ENCODE measurements at places on chromosomes 11 and 22.

- peak; percentile 72 for DNase-seq
These were observed 1.7 kb upstream of the CAVIN3 start for GRCh38 chr11:6321961-6322362.

- no peak for DNase-seq
These were observed 32.9 kb upstream of the RELT start for GRCh38 chr11:73343076-73343873.

- DNase-seq, result no peak
These were observed 23.6 kb upstream of the UPB1 start for GRCh38 chr22:24471570-24471969.

DNA sequence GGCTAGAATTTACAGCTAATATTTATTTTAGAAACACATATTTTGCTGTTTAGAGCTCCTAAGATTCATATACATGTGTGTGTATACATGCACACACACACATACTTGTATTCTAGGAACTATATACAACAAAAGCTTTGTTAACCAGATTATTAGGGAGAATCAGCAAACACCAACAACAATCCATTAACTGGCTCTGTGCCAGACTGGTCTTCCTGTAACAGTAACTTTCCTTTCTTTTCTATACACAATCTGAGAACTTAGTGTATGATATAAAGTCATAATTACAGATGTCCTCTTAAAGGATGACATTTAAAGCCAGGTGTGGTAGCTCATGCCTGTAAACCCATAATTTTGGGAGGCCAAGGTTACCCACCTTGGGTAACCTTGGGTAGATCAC lies 49.5 kb upstream of the CLNS1A start:
- no peak for DNase-seq

GRCh38 chr11:12258451-12258850 lies 118.9 kb upstream of the PARVA start:
- DNase-seq, result peak; percentile 70

- peak; percentile 46 for DNase-seq
These were observed 125.3 kb downstream of the APOL5 start for GRCh38 chr22:35842954-35843353.

- no peak for DNase-seq
These were observed 19.6 kb downstream of the PRR14L start for GRCh38 chr22:31730344-31730711.

- no peak for DNase-seq
These were observed 23.8 kb upstream of the MYEOV start for GRCh38 chr11:69269926-69270697.

DNA sequence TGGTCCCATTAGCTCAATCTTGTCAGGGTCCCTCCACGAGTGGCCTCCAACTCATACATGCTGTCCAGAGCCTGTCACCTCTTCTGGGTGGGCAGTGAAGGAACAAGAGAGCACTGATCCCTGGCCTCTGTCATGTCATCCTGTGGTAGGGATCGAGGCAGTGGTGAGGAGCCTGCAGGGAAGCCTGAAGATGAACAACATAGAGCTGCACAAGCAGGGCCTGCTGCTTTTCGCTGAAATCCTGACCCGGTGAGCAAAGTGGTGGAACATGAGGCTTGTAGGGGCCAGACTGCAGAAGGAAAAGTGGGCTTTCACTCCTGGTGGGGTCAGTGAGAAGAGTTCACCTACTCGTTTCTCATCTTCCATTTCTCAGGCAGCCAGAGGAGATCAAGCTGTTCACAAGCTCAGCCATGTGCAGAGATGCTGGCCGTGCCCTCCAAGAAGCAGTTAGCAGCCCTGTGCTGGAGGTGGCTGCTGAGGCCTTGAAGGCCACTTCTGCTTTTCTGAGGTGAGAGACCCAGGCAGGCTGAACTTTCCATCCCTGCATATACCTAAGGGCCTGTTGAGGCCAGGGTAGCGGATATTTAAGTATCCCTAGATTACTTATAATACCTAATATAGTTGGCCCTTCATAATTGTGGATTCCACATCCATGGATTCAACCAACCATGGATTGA lies 32.9 kb downstream of the MEI1 start:
- no peak for DNase-seq

- peak; percentile 55 for DNase-seq
These were observed 37.3 kb downstream of the PHF21B start for GRCh38 chr22:44972363-44973083.

GRCh38 chr11:118846181-118846935 lies 37.3 kb upstream of the CXCR5 start:
- DNase-seq, result no peak

GRCh38 chr11:32297611-32298011 lies 137.7 kb downstream of the WT1 start:
- DNase-seq, result peak; percentile 44

- DNase-seq, result no peak
These were observed 420.7 kb upstream of the CADM1 start for GRCh38 chr11:115924744-115925567.

GRCh38 chr11:94576306-94576705 lies 9.1 kb downstream of the PIWIL4 start:
- DNase-seq, result no peak

DNA sequence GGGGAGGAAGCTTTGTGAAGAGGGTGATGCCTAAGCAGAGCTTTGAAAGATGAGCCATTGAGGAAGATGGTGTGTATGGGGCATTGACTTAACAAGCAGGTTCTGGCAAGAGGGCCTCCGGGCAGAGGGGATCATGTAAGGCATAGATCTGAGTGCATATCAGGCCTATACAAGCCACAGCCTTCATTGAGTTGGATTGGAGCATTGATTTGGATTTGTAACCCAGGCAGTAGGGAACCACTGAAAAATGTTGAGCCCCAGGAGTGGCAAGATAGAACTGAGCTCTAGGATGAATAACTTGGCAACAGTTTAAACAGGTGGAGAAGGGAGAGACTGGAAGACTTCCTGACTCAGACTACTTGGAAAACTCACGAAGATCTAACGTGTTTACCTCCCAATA lies 21.4 kb downstream of the PANX1 start:
- peak; percentile 93 for DNase-seq

- no peak for DNase-seq
These were observed 57.0 kb downstream of the NAT10 start for GRCh38 chr11:34162493-34162820.

DNA sequence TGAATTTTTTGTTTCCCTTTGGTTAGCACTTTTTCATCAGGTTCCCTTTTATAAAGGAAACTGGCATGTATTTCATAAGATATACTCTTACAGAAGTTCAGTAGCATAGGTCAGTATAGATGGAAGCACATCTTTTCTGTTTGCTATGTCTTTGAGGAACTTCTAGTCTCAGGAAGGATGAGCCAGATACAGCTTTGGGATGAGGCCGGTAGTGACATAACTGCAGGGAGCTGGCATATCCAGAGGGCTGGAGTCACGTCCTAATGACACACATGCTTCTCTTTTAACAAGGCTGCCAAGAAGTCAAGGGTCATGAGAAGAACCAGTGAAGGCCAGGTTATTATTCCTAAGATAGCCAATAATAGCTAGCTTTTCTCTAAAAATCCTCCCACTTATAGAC lies 33.3 kb upstream of the ADSL start:
- no peak for DNase-seq

GRCh38 chr11:116881143-116881542 lies 43.7 kb upstream of the APOA1 start:
- DNase-seq, result no peak

- peak; percentile 86 for DNase-seq
These were observed 253.7 kb upstream of the CHORDC1 start for GRCh38 chr11:90476442-90477007.

- no peak for DNase-seq
These were observed 1.6 kb downstream of the OR10G7 start for GRCh38 chr11:124039557-124039956.

DNA sequence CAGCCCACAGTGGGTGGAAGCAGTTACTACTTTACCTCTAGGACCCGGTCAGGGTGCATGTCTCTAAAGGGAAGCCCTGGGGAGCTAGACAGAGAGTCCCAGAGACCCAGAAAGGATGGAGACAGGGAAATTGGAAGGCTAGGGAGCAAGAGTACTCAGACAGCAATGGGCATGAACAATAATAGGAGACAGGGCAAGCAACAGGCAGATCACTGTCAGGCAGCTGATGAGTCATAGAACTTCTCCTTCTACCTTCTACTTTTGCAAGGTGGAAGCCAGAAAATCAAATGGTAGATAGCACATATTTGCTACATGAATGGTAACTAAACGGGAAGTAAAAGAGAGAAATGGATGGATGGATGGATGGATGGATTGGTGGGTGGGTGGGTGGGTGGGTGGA lies 19.6 kb downstream of the CD5 start:
- peak; percentile 50 for DNase-seq

GRCh38 chr11:122851366-122851966 lies 13.2 kb downstream of the CRTAM start:
- DNase-seq, result no peak

DNA sequence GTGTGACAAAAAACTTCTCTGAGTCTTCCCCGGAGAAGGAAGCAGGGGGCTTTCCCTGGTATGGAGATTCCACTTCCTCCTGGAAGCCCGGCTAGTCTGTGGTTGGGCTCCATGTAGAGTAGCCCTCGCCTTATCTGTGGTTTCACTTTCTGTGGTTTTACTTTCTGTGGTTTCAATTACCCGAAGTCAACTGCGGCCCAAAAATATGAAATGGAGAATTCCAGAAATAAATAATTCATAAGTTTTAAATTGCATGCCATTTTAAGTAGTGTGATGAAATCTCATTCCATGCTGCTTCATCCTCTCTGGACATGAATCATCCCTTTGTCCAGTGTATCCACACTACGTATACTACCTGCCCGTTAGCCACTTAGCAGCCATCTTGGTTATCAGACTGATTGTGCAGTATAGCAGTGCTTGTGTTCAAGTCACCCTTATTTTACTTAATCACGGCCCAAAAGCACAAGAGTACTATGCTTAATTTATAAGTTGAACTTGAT lies 275.0 kb upstream of the SESN3 start:
- peak; percentile 28 for DNase-seq

All from epithelial cell of esophagus (primary cell).